Activated naive CD4-positive, alpha-beta T cell (primary cell): ENCODE measurements at places on chromosomes 3 and 15.

- DNase-seq: no peak
These were observed 21.3 kb downstream of the DUT start for GRCh38 chr15:48352474-48353072.

DNA sequence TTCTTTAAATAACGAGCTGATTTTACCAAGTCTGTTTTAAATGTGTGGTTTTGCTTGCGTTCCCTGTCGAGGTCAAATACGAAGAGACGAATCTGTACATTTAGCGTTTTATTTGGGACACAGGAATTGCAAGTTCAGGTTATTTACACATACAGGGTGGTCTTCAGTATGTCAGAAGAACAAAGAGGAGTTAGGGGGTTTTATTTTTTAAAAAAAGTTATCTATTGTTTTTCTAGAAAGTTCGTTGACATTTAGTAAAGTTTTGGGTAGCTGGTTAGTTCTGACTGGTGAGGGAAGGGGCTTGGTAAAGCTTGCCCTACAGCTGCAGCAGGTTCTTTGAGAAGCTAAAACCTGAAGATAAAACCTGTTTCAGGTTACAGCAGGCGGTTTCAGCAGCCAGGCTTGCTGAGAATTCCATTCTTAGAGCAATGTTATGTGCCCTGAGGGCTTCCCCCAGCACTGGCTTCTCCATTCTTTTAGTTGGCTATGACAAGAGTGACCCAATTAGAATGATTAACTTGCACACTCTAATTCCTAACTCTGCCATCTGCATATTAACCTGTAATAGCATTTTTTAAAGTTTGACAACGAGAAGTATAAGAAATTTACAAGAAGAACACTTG is 815 bp upstream of the ZNF280D start:
- no peak for DNase-seq

GRCh38 chr3:133362539-133362938 is 37.3 kb upstream of the BFSP2 start:
- no peak for DNase-seq

DNA sequence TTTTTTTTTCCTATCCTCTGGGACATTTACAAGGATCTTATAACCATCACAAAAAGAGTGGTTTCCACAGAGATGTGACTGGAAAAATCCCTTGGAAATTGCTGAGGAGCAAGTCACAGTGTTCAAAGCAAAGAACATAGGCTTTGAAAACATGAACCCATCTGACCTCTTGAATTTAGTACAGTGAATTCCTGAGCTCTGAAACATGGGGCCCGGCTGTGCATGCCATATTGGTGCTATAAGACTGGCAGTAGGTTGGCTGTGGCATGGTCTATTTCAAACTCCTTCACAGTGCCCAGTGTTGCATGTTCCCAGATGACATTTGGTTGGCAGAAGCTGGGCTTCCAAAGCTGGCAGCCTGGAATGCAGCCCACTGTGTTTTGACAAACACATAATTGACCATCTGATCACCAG is 202.2 kb downstream of the TIGIT start:
- DNase-seq: no peak

DNA sequence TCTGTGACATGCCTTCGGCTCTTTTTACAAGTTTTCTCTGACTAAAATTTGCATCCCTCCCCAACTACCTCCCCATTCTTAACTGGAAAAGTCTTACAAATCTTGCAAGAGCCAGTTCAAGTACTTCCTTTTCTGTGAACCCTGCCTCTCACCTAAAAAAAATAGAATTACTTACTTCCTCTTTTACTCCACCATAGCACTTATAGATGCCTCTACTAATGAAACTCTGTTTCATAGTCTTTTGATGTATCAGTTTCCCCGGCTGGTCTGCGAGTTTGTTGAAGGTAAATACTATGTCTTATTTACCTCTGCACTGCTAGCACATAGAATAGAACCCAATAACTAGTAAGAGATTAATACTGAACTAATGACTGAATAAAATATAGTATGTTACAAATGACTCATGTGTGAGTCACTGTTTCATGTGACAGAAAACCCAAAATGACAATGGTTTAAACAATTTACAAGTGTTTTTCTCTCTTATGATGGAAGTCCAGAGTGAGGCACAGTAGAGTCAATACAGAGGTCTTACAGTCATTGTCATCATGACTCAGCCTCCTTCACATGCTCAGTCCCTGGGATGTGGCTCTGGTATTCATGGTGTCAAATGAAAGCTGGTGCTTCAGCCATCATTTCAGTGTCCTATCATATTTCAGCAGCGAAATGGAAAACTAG is 393.5 kb downstream of the RSL24D1 start:
- DNase-seq: no peak

- no peak for DNase-seq
These were observed 68.8 kb upstream of the PRR23E start for GRCh38 chr3:127124120-127124519.

- no peak for DNase-seq
These were observed 21.6 kb downstream of the B4GALT4 start for GRCh38 chr3:119219069-119219468.

DNA sequence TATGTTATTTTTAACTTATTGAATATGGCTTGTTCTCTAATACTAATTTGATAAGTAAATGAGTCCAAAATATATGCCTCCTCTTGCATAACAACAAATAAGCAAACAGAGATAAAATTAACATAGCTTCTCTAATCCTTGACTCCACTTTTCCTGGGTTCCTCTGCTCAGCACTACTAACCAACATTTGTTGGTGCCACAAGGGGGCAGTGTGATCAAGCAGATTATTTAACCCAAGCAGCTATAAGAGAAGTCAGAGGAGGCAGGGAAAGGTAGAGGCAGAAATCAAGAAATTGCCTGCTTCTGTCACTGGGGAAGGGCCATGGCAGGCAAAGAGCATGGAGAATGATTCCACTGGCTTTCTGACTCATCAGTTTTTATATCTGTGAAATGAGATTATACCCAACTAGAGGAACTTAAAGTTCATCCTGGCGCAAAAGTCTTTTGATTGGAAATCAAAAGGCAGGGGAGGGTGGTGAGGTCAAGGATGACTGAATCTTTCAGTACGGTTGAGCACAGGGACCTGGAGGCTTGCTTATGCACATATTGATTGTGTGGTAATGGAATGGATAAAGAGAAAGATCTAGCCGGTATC is 152.2 kb downstream of the IGSF11 start:
- DNase-seq: peak; percentile 52

DNA sequence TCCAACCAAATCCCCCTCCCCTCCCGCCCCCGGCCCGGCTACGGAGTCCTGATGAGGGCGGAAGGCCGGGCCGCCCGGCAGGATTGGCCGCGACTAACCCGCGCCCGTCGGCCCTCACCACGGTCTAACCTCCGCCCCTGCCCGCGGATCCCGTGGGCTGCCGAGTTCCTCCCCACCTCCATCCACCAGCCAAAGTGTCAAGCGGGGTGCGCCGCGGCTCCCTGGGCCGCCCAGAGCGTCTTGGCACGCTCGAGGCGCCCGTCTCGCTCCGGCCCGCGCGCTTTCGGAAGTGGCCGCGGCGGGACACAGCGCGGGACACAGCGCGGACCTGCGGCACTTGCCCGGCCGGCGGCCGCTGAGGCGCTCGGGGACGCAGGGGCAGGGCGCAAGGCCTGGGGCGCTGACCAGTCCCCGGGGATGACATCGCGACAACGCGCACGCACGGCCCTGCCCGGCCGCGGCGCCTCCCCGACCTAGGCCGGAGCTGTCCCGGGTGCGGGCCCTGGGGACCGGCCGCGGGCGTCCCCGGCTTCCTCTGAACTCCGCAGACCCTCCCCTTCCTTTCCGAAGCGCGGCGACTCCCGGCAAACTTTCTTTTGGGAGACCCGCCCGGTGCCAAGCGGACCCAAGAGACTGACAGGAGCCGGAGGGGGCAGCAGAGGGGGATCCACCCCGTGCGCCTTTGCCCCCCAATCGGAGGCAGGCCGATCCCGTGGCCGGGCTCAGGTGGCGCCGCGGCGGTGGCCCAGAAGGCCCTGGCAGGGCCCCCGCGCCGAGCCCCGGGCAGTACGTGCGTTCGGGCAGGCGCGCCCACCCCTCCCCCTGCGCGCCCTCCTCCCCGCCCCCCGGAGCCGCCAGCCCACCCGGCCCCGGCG is 112.8 kb upstream of the ICE2 start:
- DNase-seq: peak; percentile 53

- DNase-seq: no peak
These were observed 47.2 kb upstream of the SMAD6 start for GRCh38 chr15:66654739-66655375.

DNA sequence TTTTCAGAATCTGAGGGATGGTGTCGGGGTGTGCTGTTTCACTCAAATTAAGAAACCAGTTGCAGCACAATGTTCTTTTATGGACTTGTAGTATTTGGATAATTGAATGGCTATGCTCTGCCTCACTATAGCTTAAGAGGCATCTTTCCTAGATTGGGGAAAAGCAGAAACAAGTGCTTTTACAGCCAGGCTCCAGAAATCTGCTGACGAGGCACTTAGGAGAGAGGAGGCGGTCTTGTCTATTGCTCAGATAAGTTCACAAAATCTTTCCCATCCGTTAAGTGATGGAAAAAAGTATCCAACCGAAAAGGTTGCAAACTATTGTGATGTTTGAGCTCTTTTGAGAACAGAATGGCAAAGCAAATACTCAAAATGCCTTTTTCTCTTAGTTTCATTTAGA is 336.1 kb upstream of the RARB start:
- DNase-seq: no peak

DNA sequence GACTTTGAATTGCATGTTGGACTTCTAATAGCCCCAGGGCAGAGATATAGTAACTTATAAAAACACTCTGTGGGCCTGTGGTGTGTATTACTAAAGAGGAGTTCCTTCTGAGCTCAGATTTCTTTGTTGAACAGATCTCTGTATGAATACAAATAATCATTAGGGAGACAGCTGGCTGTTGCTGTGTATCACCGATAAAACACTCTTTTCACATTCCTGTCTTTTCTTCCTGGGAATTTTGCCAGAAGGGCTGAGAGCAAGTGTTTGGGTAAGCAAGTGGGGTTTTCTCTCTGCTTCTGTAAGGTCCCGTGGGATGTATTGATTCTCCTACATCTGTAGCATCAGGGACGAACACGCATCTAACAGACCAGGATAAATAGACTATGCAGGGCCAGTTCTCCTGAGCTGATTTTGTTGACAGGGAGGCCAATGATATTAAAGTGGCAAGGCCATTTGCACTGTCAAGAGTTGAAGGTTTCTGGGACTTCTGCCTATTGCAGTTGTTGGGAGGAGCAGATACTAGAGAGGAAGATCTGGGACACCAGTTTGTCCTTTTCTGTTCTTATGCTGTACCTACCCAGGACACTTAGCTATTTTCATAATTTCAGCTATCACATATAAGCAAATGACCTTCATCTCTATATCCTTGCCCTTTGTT is 225.9 kb upstream of the CD96 start:
- DNase-seq: no peak

GRCh38 chr3:131223373-131224289 is 157.9 kb upstream of the NUDT16 start:
- no peak for DNase-seq

- DNase-seq: no peak
These were observed 163.3 kb downstream of the AKAP13 start for GRCh38 chr15:85543741-85544155.

- no peak for DNase-seq
These were observed 155.2 kb upstream of the EOMES start for GRCh38 chr3:27877061-27878013.

DNA sequence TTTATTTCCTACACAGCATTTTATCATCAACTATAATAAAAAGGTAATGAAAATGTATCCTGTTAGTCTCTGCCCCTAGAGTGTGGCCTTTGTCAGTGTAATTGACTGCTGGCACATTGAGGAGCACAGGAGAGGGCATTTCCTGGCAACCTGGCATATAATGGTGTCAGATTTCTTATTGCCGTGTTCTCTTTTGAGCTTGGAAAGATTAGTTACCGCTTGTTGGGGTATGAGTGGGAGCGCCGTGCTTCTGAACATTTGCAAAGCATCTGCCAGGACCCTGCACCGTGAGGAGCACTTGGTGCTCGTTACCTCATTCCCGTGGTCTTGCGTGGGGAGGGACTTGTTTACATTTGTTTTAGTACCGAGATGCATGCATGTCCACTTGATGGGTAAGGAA is 124.4 kb downstream of the PTPRG start:
- no peak for DNase-seq

GRCh38 chr3:62211675-62212429 is 161.5 kb downstream of the FEZF2 start:
- no peak for DNase-seq

DNA sequence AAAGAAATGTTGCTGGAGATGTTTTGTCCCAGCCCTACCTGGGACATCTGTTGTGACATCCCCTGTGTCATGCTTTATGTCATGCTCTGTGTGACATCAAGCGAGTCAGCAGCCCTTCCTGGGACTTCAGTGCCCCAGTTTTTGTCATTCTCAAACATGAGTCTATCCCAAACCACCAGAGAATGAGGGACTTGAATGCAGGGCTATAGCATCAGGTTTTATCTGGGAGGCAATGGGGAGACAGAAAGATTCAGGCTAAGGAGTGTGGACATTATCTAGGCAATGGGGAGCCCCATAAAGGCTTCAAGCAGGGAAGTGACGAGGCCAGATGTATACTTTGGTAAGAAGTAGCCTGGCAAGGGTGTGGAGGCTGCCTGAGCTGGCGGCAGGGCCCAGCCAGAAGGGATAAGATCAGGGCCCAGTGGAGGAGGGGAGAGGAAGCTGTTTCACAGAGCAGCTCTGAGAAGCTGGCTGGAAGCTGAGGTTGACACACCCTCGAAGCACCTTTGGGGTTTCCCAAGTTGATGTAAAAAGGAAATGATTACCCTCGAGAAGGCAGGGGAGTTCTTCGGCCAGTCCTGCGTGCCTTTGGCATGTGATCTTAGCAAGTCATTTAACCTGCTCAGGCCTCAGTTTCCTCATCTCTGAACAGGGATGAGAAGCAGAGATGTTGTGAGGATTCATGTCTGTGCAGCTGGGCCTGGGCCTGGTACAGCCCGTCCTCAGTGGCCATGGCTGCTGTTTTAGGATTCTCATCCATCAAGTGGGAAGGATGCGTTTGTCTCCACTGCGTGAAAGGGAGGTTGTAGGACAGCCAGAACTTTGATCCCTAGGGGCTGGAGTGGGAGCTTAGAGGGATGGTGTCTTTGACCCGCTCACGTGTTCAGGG is 34.3 kb downstream of the IRAK2 start:
- DNase-seq: no peak

GRCh38 chr3:32447865-32448400 is 54.7 kb downstream of the CMTM6 start:
- DNase-seq: no peak

DNA sequence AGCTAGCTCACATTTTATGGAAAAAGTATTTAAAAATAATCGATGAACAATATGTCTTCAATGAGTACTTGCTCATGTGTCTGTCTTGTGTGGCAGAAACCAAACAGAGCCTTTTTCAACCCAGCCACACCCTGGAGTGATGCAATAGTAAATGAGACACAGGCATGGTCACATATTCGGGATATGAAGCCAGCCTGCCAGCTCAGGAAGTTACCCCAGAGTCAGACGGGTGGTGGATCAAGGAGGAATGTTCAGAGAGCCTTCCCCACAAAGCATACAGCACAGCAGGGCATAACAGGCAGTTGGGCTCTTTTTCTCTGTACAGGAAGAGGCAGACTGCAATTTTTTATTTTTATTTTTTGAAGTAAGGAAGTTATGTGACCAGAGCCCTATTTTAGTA is 27.3 kb downstream of the LARP6 start:
- DNase-seq: no peak
